Right renal pelvis (tissue), 4 donors: ENCODE measurements at places on chromosomes 12 and 14. TPM values are rescaled to one million over a fixed set of nuclear protein-coding genes. Genes with fewer than 3 reads are reported as not detected.

PMCH gene
- polyA plus RNA-seq, result 0.31 TPM

PIANP gene
- polyA plus RNA-seq, result 16.7 TPM

NYNRIN gene
- 47.5 TPM for polyA plus RNA-seq

C1S gene
- polyA plus RNA-seq, result 63.3 TPM

LRCOL1 gene
- 2.7 TPM for polyA plus RNA-seq

FUT8 gene
- 15.9 TPM for polyA plus RNA-seq

AKAP5 gene
- polyA plus RNA-seq, result 9.1 TPM

AQP6 gene
- 16.0 TPM for polyA plus RNA-seq

HSPB8 gene
- 7.5 TPM for polyA plus RNA-seq

B4GALNT1 gene
- polyA plus RNA-seq, result 0.82 TPM

KRT80 gene
- 0.98 TPM for polyA plus RNA-seq

TPH2 gene
- 0.23 TPM for polyA plus RNA-seq

FOXG1 gene
- polyA plus RNA-seq, result 0.06 TPM

CD4 gene
- polyA plus RNA-seq, result 31.7 TPM

MUCL1 gene
- not detected for polyA plus RNA-seq

TMPRSS12 gene
- polyA plus RNA-seq, result 0.06 TPM

ESR2 gene
- 0.84 TPM for polyA plus RNA-seq

ZCCHC8 gene
- polyA plus RNA-seq, result 33.1 TPM

RPGRIP1 gene
- 0.57 TPM for polyA plus RNA-seq

MGAT4C gene
- 1.7 TPM for polyA plus RNA-seq

BCAT1 gene
- 56.6 TPM for polyA plus RNA-seq

LMO3 gene
- polyA plus RNA-seq, result 2.4 TPM

SLC25A21 gene
- 3.2 TPM for polyA plus RNA-seq

MMP17 gene
- 0.89 TPM for polyA plus RNA-seq

KSR2 gene
- 0.97 TPM for polyA plus RNA-seq

LYZ gene
- 19.9 TPM for polyA plus RNA-seq

HOXC5 gene
- polyA plus RNA-seq, result 2.1 TPM

PLEKHH1 gene
- polyA plus RNA-seq, result 60.9 TPM

KRT85 gene
- not detected for polyA plus RNA-seq

ACTR6 gene
- polyA plus RNA-seq, result 40.3 TPM

RHOJ gene
- 20.3 TPM for polyA plus RNA-seq

KLHL33 gene
- polyA plus RNA-seq, result 0.30 TPM

P2RX2 gene
- polyA plus RNA-seq, result 1.0 TPM

EPYC gene
- 0.09 TPM for polyA plus RNA-seq

GLTP gene
- polyA plus RNA-seq, result 36.2 TPM

DUSP16 gene
- polyA plus RNA-seq, result 28.7 TPM

ITFG2 gene
- polyA plus RNA-seq, result 60.4 TPM
